ENCODE measurements at places on chromosomes 4 and X.

GRCh38 chrX:77502951-77503525, 55.8 kb downstream of the FGF16 start:
- DNase-seq: no peak

- DNase-seq: no peak
These were observed 192.2 kb upstream of the ARX start for GRCh38 chrX:25207803-25208475.

- DNase-seq: no peak
These were observed 13.5 kb upstream of the CXXC4 start for GRCh38 chr4:104508224-104508623.

DNA sequence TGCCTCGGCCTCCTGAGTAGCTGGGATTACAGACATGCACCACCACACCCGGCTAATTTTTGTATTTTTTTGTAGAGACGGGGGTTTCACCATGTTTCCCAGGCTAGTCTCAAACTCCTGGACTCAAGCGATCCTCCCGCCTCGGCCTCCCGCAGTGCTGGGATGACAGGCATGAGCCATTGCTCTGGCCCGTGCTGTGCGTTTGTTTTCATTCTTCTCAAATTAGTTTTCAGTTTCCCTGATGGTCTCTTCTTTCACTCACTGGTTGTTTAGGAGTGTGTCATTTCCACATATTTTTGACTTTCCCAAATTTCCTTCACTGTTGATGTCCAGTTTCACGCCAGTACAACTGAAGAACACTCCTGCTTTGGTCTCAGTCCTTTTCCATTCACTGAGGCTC, 31.8 kb downstream of the SH3TC1 start:
- DNase-seq: no peak

DNA sequence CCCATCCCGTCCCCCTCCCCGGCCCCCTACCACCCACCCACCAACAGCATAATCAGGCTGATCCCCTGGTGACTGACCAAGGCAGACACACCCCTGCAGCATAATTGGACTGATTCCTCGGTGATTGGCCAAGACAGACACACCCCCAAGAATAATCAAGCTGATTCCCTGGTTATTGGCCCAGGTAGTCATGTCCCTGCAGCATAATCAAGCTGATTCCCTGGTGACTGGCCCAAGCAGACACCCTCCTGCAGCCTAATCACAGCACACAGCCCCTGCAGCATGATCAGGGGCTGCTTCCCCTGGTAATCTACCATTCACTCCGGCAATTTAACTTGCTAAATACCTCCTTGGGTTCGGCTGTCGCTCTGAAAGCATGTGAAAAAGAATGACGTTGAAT, 47.5 kb upstream of the STS start:
- DNase-seq: no peak

DNA sequence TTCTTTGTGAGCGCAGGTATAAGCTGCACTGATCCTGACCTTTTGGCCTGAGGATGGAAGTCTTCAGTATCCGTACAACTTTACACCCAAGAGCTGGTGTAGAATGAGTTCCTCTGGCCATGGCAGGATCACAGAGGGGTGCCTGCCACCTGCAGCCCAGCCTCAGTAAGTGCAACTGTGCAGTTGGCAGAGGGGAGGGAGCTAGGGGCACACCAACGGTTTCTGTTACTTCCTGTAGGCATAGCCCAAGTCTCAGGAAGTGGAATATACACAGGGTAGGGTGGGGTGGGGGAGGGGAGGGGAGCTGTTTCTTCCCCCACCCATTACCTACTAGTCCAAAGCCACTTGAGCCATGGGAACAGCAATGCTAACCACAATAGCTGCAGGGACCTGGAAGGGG, 85.4 kb upstream of the GBA3 start:
- DNase-seq: peak; percentile 50

- no peak for DNase-seq
These were observed 116.8 kb downstream of the TENT5D start for GRCh38 chrX:80537096-80537495.

DNA sequence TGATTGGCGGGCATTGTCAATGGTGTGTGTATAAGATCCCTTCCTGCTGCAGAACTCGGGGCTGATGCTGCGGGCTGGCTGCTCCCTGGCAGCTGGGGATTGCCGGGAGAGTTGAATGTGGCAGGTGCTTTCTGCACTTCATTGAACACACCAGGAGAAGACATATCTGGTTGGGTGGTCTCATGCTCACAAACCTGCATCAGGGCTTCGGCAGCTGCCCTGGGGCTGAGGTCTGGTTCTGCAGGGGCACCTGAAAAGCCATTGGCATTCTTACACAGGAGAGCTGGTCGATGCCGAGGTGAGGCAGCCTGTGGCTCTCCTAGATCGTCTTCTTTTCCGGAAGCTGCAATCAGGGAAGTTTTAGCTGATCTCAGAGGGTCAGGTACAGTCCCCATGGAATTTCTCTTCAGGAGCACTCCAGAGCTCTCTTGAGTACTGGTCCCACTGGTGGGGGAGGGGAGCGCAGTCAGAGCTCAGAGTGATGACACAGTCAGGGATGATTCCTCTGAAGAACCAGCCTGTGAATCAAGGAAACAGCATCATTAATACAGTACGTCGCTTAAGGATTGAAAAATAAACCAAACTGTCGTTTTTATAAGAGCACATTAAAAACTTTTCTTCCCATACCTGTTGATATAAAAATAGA, 57.8 kb downstream of the GPRIN3 start:
- DNase-seq: no peak

- no peak for DNase-seq
These were observed 5.7 kb upstream of the CASP6 start for GRCh38 chr4:109708990-109709389.

GRCh38 chr4:2337896-2338295, 76.0 kb upstream of the MXD4 start:
- no peak for DNase-seq

- DNase-seq: no peak
These were observed 127.4 kb upstream of the ENPP6 start for GRCh38 chr4:184344899-184345572.

DNA sequence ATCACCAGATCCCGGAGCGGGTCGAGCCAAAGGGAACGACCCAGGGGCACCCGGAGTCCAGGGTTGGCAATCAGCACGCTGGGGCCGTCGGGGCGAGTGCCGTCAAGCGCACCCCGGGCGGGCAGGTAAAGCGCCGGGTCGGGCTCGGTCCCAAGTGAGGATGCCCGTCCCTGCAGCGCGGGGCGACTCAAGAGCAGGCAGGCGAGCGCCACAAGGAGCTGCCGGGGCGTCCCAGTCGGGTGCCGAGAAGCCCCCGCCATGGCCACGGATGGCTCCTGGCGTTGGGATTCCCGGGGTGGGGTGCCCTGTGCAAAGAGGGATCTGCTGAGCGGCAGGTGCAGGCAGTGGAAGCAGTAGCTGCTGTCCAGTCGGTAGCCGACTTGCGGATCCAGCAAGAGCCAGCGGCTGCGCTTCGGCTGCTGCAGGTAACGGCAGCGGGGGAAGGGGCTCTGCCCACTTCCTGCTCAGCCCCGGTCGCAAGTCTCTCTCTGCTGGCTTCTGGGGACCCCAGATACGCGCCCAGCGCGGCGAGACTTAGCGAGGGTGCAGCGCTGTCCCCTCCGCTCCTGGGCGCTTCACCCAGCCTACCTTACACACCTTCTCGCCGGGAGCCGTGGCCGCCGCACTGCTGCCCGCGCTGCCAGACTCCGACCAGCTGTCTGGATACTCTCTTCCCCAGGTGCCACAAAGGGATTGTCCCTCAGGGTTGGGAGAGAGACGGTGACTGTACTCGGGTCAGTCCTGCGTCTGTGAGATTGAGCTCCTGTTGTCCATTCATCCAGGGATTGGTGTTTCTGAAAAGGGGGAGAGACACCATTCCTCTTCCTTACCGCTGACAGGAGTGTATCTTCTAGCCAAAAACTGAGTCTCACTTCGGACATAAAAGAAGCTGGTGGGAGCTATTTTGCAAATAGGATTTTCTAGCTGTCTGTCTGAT, at the start of gene FREM3:
TSS of gene FREM3 (minus strand) at position 260 of the 937 bp plus-strand sequence. CDS start at position 260, 0 bp downstream.
- DNase-seq: no peak

DNA sequence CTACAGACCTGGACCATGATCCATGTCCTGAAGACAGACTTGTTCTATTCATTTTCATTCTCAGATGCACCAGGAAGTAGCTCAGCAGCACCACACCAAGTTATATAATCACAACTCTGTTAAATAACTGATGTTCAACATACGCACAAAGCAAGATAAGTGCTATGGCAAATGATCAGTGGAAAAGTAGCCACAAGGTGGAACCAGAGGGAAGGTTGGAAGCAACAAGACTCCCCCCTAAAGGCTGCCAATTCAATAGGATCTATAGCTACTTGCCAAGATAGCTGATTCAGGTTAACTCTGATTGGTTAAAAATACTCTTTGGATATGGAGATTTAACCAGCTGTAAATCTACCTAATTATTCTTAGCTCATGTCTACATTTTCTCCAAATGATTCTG, 23.7 kb upstream of the FAM47B start:
- DNase-seq: no peak

GRCh38 chr4:47744253-47744652, 93.6 kb downstream of the CORIN start:
- no peak for DNase-seq

- DNase-seq: no peak
These were observed 103.7 kb upstream of the MAML3 start for GRCh38 chr4:140257461-140258305.

- DNase-seq: no peak
These were observed 86.7 kb downstream of the AKAP4 start for GRCh38 chrX:50114113-50114512.

GRCh38 chr4:169260217-169260866, 10.4 kb downstream of the SH3RF1 start:
- no peak for DNase-seq

GRCh38 chr4:71338846-71339593, at the start of gene SLC4A4:
TSS of gene SLC4A4 (plus strand) at chr4:71339020.
- DNase-seq: no peak

GRCh38 chr4:85966373-85966772, 393.5 kb downstream of the MAPK10 start:
- DNase-seq: no peak

GRCh38 chr4:150010525-150011126, 67.6 kb upstream of the DCLK2 start:
- DNase-seq: no peak

- DNase-seq: peak; percentile 70
These were observed 9.6 kb upstream of the TMA16 start for GRCh38 chr4:163484906-163485305.

- DNase-seq: no peak
These were observed 209.1 kb upstream of the ANXA10 start for GRCh38 chr4:167883266-167883665.

DNA sequence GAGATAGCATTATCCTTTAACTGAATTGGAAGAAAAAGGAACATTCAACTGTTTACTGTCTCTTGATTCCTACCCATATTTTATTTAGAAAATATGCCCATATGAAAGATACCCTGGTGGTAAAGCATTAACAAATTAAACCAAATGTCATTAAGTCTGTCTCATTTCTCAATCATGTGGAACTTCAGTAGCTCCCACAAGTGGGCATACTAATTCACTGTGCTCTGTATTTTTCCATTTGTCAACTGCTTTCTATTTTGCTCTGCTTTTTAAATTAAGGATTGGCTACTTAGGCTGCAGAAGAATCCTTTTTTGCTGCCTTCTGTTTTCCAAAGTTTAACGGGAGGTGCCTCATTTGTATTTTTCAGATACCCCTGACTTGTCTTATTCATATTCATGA, 77.2 kb downstream of the DDIT4L start:
- no peak for DNase-seq

DNA sequence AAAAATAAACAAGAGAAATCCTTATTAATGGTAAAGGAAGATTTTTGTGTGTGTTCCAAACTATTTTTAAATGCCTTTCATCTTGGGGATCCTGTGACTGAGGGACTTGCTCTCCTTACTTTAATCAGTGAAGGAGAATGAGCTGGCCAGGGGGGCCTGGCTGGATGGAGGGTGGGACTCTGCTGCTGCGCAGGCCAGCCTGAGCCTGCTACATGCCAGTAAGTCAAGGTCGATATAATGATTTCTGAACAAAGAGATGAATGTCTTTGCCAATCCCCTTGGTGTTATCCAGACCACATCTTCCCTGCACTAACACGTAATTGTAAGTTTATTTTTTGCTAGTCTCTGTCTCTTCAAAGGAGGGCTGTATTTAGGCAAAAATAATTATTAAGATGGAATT, 1679.2 kb upstream of the TENM3 start:
- DNase-seq: no peak

Data from CD4-positive, alpha-beta T cell treated with Interleukin-17A for 4 hours (primary cell).